CD4-positive, alpha-beta T cell (primary cell): ENCODE measurements at places on chromosomes 5 and 9. TPM values are rescaled to one million over a fixed set of nuclear protein-coding genes. Genes with fewer than 3 reads are reported as not detected.

The SLC6A3 gene
- 0.08 TPM for total RNA-seq

The FGF18 gene
- 0.33 TPM for total RNA-seq

The FAM114A2 gene
- total RNA-seq: 23.3 TPM

The SIT1 gene
- 19.2 TPM for total RNA-seq

The CDK9 gene
- 121 TPM for total RNA-seq

The SMIM33 gene
- total RNA-seq: 0.08 TPM

The CLK4 gene
- 109 TPM for total RNA-seq

The C5orf52 gene
- total RNA-seq: not detected

The CDH18 gene
- total RNA-seq: not detected

The LCN1 gene
- not detected for total RNA-seq

The GPR150 gene
- 0.75 TPM for total RNA-seq

The SV2C gene
- 0.08 TPM for total RNA-seq

The ENG gene
- total RNA-seq: 2.5 TPM

The ECM2 gene
- not detected for total RNA-seq

The HACD4 gene
- 5.9 TPM for total RNA-seq

The PHF24 gene
- not detected for total RNA-seq

The FBP2 gene
- not detected for total RNA-seq

The TTC1 gene
- 15.9 TPM for total RNA-seq

The HAPLN1 gene
- total RNA-seq: not detected

The IFNA21 gene
- not detected for total RNA-seq

The C9orf50 gene
- total RNA-seq: not detected

The AQP3 gene
- total RNA-seq: 99.8 TPM

The PCDHB4 gene
- total RNA-seq: not detected

The TAS2R1 gene
- total RNA-seq: not detected

The OBP2B gene
- not detected for total RNA-seq

The TLX3 gene
- not detected for total RNA-seq

The PCDHA12 gene
- not detected for total RNA-seq

The INSL6 gene
- total RNA-seq: not detected

The PRRT1B gene
- not detected for total RNA-seq

The IFNA13 gene
- not detected for total RNA-seq

The PCDHGA9 gene
- total RNA-seq: not detected

The ZNF658 gene
- total RNA-seq: 0.75 TPM

The PSMB7 gene
- total RNA-seq: 69.3 TPM

The KCNT1 gene
- total RNA-seq: 0.11 TPM

The PHYHD1 gene
- total RNA-seq: 2.6 TPM

The PRPF4 gene
- 25.5 TPM for total RNA-seq

The ANKDD1B gene
- total RNA-seq: 0.30 TPM
